Left ventricle myocardium superior (tissue), 1 donor: ENCODE measurements at places on chromosomes 11 and 22. TPM values are rescaled to one million over a fixed set of nuclear protein-coding genes. Genes with fewer than 3 reads are reported as not detected.

DNA sequence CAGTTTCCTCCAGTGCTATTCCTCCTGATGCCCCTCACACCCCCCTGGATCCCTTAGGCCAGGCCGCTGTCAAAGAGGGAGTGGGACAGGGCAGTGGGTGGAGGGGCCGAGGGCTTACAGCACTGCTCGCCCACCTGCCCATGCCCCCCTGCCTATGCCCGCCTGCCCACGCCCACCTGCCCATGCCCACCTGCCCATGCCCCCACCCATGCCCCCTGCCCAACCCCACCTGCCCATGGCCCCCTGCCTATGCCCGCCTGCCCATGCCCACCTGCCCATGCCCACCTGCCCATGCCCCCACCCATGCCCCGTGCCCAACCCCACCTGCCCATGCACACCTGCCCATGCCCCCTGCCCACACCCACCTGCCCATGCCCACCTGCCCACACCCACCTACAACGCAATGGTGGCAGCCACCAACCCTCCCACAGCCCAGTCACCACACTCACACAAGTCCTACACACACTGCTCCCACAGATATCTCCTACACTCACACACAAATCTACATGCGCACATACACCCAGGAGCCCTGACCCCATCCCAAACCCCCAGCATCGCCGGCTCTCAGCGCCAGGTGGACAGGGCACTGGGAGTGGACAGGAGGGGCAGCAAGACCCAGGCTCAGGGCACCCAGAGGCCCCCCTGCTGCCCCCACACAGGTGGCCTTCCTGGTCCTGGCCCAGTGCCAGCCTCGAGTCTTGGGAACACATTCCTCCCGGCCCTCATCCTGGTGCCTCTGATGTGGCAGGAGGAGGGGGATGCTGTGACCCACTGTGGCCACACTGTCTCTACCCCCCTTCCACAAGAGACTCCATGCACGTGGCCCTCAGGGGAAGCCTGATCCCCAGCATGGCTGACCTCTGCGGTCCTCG lies 61.8 kb downstream of the CYTH4 start:
- no peak for DNase-seq

DNA sequence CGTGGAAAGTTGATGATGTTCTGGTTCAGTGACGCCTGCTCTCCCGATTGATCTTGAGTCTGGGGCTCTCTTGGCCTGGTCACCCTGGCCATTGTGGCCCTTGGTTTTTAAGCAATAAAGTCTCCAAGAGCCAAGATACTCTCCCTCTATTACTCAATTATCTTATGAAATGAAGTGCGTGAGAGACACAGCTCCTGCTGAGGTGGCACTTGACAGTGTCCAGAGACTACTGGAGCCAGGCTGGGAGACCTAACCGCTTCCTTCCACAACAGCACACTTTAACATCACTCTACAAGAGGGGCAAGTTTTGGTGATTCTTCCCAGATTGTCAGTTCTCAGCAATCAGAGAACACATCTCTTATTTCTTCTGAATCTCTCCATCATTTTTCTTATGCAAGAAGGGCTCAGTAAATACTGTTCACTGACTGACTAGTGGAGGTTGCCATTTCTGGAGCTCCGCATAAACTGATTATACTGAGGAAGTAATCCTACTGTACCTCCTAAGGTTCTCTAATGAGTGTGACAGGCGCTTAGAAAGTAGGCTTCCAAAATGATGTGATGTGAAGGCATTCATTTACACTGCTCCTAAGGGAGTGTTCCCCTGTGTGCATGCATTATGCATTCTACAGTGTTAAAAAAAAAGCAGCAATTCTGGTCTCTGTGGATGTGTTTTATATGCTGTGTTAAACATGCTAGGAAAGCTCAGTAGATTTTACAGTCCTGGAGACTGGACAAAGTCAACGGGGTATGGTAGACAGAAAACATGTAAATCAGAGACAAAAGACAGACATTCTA lies 968.0 kb downstream of the OPCML start:
- no peak for DNase-seq

DNA sequence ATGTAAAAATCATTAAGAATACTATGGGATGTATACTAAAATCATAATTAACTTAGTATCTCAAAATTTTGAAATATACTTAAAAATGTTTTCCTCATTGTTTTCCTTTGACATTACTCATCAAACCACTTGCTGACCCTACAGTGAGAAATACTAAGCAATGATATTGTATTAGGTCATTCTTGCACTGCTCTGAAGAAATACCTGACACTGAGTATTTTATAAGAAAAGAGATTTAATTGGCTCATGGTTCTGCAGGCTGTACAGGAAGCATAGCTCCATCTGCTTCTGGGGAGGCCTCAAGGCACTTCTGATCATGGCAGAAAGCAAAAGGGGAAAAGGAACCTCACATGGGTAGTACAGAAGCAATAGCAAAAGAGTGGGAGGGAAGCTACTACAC lies 950.9 kb upstream of the CHORDC1 start:
- no peak for DNase-seq

The APOBEC3A gene
- 0.82 TPM for total RNA-seq

The SEC14L3 gene
- not detected for total RNA-seq
